ENCODE measurements at places on chromosomes 16 and 17. TPM values are rescaled to one million over a fixed set of nuclear protein-coding genes. Genes with fewer than 3 reads are reported as not detected.

NPIPA7 gene
- total RNA-seq = 4.9 TPM

DNA sequence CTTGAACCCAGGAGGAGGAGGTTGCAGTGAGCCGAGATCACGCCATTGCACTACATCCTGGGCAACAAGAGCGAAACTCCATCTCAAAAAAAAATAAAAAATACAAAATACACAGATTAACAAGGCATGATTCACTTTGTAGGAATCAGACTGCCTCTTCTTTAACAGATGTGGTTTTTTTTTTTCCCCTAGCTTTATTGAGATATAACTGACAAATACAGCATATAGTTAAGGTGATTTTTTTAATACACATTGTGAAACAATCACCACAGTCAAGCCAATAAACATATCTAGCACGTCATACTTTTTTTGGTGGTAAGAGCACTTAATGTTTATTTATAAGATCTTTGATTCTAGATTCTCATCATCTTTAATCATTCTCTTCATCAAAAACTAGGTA is 87.8 kb downstream of the SPAG9 start:
- DNase-seq = no peak

DNA sequence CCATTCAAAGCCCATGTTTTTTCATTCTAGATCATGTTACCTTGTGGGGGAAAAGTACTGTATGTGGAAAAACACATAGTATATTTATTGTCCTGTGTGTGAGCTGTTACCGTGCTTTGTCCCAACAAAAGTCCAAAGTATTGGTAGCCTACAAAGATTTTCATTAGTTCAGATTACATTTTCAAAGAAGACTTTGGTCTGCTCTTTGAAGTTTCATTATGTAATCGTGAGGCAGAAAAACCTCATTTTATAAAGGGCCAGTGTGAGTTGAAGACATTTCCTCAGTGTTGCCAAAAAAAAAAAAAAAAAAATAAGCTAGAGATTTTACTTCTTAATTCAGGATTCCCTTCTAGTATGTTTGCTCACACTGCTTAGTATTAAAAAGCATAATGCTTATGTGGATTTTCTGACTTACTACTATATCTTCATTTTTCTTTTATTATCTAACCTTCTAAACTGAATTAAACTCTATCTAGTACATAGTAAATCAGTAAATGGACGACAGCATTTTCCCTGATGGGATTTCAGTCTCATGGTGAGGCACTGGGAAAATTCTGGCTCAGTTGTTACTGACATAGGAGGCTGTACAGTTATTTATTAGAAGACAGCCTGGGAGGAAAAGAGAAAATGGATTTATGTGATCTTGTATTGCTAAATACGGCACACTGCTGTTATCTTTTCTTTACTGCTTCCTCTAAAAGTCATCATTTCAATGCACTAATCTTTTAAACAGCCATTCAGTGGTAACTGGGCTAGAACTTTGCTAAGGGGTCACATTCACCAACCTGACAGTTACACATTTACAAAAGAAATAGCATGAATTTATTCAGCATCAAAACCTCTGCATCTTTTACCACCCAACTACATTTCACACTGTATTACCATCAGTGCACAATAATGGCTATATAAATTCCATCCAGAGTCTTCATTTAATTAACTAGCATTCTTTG is 100.6 kb downstream of the STXBP4 start:
- no peak for DNase-seq

GRCh38 chr17:14622615-14623101 is 321.8 kb downstream of the HS3ST3B1 start:
- no peak for DNase-seq

- DNase-seq = no peak
These were observed at the start of gene CEP295NL for GRCh38 chr17:78903101-78903779. TSS of gene CEP295NL (minus strand) at chr17:78903201. CDS start at chr17:78901828, 1,373 bp downstream.

GRCh38 chr17:81738801-81739393 is 26.8 kb downstream of the SLC25A10 start:
- DNase-seq = no peak

DNA sequence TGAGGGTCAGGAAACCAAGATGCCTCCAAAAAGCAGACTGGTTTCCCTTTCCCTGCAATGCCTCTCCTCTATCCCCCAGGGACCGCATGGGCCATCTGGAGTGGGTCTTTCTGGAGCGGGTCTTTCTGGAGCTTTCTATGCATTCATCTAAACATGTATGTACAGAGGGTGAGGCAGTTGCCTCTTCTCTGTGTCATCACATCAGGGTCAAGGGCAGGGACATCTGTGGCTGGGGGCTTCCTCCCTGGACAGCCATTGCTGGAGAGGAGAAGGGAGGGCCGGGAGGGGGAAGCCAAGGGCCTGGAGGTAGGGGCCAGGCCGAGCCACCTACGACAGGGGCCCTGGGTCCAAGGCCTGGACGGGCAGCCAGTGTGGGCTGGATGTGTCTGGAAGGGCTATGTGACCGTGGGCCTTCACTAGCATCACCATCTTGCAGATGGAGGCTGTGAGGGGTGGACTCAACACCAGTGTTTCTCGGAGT is 840 bp downstream of the ADCY7 start:
- no peak for DNase-seq

Data from left lung (tissue), 14 donors.